ENCODE measurements at places on chromosomes 11 and 22.

DNA sequence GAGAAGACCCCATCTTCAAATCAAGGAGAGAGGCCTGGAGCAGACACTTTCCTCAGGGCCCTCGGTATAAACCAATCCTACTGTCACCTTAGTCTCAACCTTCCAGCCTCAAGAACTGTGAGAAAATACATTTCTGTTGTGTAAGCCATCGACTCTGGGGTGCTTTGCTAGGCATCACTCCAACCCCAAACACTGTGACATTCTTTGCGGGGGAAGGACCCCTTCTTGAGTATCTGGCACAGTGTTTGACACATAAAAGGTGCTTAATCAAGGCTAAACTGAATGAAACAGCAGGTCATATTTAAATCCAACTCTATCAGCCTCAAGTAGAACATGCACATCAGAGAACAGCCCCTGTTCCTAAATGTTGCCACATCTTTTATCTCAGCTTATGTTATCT is 558.1 kb downstream of the INSC start:
- no peak for DNase-seq

GRCh38 chr11:9016916-9017642 is 13.3 kb upstream of the NRIP3 start:
- DNase-seq, result no peak

DNA sequence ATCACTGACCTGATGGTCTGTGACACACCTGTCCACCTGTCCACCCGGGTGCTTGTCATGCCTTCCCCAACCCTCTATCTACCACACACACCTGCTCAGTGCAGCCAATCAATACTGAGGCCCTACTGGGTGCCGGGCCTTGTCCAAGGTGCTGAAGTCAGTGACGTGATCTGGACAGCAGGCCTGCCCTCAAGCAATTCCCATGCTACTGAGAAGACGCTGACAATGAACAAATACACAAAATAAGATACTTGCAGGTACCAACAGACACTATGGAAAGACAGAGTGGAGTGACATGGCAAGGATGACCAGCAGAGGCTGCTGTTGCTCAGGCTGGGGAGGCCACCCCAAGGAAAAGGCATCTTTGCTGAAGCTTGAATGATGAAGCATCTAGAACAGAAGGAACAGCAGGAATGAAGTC is 21.2 kb downstream of the PLAAT3 start:
- DNase-seq, result no peak

GRCh38 chr11:13278609-13279486 is 1.3 kb downstream of the BMAL1 start:
- DNase-seq, result peak; percentile 29

GRCh38 chr11:132111316-132111715 is 740.9 kb downstream of the NTM start:
- no peak for DNase-seq

GRCh38 chr11:395866-396265 is 1.9 kb downstream of the PKP3 start:
- DNase-seq, result no peak

DNA sequence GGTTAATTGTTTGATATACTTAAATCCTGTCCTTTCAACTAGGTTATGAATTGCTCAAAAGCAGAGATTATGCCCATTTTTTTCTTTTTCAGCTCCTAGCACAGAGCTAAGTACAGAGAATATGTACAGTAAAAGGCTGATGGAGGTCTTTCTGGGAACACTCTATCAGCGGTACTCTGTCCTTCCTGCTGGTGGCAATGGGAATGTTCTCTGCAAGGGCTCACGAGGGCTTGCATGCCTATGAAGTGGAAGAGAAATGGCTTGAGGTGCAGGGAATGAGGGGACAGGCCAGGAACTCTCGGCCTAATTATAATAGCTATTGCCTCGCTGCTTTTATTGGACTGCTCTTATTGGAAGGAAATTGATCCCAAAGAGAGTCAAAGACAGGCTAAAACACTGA is 83.7 kb upstream of the RAB1B start:
- DNase-seq, result no peak

DNA sequence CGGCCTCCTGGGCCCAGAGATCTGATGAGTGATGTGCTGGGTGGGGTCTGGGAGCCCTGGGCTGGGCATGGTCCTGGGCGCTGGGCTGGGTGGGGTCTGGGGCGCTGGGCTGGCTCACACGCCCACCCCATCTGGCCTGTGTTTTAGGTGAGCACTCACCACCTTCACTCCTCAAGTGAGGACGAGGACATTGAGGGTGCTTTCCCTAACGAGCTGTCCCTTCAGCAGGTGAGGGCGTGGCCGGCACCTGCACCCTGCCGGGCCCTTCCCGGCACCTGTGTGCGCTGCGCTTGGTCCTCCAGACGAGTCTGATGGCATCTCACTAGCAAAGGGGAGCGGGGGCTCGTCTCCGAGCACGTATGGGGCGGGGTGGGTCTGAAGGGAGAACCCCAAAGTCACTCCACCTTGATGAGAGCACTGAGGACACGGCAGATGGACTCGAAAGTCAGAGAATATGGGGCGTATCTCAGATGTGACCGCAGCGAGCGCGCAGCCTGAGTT is 37.9 kb downstream of the SBF1 start:
- no peak for DNase-seq

GRCh38 chr22:22888571-22889353 is 1.1 kb downstream of the IGLL5 start:
- no peak for DNase-seq

- peak; percentile 43 for DNase-seq
Measured at GRCh38 chr11:83115026-83115425, 41.9 kb upstream of the PCF11 start.

GRCh38 chr11:120137611-120138521 is at the start of gene TRIM29:
TRIM29 (minus strand) TSS chr11:120138113; CDS start chr11:120138031, 82 bp downstream.
- DNase-seq, result no peak

GRCh38 chr11:27118371-27118770 is 77.8 kb downstream of the BBOX1 start:
- no peak for DNase-seq

GRCh38 chr11:126491092-126491491 is 135.6 kb downstream of the ST3GAL4 start:
- no peak for DNase-seq

DNA sequence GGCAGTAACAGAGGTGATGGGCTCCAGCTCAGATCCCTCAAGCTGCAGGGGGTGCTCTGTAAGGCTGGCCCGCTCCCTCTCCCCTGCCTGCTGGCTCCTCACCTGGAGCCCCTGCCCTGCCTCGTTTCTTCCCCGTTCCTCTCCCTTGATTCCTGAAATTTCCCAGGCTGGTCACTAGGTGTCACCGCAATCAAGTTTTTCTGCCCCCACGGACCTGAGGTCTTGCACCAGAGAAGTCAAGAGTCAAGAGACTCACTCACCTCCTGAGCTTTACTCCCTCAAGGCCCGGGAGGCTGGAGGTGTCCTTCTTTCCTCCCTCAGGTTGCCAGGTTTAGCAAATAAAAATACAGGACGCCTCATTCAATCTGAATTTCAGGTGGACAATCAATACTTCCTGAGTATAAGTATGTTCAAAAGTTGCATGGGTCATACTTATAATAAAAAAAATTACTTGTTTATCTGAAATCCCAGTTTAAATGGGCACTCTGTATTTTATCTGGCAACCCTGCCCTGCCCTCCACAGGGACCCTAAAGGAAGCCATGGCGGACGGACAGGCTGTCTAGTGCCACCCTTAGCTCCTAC is 69.2 kb downstream of the SCUBE1 start:
- DNase-seq, result peak; percentile 74

DNA sequence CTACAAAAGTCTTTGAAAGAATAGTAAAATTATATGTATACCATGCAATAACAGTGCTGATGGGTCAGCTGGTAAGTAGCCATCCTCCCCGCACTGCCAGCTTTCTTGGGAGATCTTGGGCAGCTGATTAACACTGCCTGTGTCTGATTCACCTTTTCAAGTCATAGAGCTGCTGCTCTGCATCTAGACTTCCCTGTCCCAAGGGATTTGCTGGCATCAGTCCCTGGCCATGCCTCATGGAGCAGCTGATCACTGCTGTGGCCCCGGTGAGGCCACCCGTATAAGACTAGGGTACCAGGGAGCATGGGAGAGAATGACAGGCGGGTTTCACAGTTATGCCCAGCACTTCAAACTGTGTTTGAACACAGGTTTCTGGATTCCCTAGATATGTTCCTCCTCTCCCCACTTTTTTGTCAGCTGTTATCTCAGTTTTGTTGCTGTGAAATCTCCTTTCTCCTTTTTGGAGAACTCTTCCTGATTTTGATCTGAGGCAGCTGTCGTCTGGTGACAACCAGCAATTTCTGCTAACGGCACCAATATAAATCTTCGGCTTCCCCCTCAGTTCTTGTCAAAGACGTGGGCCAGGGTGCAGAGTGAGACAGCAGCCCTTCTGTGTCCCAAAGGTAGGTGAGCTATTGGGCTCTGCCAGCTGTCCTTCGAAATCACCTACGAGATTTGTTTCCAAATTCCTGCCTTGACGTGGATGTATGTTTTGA is 438.9 kb downstream of the NTM start:
- no peak for DNase-seq

DNA sequence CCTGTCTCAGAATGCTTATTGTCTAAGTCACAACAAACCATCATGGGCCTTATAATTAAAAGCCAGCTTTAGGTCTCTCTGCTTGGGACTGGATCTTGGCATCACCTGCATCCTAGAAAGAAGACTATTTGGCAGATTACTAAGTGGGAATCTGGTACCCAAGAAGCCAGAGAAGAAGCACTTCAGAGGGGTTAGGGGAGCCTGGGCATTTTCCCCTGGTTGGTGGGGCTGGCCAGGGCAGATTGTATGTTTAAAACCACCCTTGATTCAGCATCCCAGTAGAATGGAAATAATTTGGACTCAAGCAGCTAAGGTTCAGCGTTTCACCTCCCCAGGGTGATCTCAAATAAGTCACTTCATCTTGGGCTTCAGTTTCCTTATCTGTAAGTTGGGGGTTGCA is 193.7 kb downstream of the MIAT start:
- no peak for DNase-seq

GRCh38 chr22:44347080-44347479 is 34.3 kb upstream of the SHISAL1 start:
- no peak for DNase-seq

DNA sequence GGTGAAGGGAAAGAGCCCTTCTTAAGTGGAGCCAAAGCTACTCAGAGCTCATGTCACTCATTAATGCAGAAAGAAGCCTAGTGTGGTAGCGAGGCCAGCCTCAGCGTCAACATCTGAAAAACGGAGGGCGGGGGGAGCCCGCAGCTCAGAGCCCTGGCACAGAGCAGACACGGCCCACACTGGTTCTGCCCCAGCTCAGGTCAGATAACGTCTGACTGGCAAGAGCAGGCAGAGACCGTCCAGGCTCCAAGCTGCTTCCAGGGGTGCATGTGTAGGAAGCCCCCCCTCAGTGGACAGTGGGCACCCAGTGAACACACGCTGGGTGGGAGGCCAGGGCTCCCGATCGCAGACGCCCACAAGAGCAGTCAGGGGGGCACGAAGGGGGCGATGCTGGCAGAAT is 100.8 kb downstream of the SHANK2 start:
- no peak for DNase-seq

GRCh38 chr22:41429232-41429950 is 17.2 kb downstream of the TOB2 start:
- DNase-seq, result no peak

- DNase-seq, result no peak
Measured at GRCh38 chr11:9799886-9800285, 136.0 kb downstream of the SWAP70 start.

DNA sequence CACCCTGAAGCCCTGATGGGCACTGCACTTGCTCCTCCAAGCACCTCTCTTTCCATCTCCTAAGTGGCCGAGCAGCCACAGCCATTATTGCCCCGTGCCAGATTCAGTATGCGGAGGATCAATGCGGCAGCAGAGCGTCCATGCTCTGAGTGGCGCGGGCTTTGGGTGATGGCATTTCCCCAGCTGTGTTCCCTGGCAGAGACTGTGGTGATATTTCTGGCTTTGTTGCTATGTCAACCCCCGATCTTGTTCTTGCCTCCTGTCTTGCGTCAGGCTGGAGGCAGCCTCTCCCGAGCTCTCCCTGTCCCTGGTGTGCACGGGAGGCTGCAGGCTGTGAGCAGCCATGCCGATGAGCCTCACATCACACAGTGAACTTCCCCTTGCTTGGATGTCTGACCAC is 1018.6 kb downstream of the TBC1D22A start:
- DNase-seq, result no peak

- DNase-seq, result no peak
Measured at GRCh38 chr22:49007013-49007653, 820.5 kb downstream of the BRD1 start.

GRCh38 chr22:28497188-28497587 is 182.5 kb downstream of the TTC28 start:
- no peak for DNase-seq

GRCh38 chr22:27601195-27601594 is 200.4 kb downstream of the MN1 start:
- no peak for DNase-seq

- no peak for DNase-seq
Measured at GRCh38 chr11:77821349-77821851, 456 bp downstream of the AAMDC start.

GRCh38 chr11:120336641-120337354 is 585 bp downstream of the ARHGEF12 start:
- DNase-seq, result peak; percentile 3

DNA sequence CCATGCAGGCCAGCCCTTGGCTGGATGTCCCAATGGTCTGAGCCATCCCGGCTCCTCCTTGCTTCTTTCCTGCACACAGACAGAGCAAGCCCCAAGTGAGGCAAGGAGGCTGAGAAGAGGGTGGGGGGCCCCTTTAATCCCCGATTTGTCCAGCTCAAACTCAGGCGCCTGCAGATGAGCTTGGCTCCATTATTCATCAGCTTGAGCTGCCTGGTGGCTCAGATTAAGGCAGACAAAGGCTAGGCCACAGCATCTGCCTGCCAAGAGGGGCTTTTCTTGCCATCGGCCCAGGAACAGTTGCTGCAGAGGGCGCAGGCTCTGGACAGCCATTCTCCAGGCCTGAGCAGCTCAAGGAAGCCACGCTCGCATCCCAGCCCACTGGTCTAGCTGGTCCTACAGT is 35.4 kb downstream of the LMO1 start:
- no peak for DNase-seq

DNA sequence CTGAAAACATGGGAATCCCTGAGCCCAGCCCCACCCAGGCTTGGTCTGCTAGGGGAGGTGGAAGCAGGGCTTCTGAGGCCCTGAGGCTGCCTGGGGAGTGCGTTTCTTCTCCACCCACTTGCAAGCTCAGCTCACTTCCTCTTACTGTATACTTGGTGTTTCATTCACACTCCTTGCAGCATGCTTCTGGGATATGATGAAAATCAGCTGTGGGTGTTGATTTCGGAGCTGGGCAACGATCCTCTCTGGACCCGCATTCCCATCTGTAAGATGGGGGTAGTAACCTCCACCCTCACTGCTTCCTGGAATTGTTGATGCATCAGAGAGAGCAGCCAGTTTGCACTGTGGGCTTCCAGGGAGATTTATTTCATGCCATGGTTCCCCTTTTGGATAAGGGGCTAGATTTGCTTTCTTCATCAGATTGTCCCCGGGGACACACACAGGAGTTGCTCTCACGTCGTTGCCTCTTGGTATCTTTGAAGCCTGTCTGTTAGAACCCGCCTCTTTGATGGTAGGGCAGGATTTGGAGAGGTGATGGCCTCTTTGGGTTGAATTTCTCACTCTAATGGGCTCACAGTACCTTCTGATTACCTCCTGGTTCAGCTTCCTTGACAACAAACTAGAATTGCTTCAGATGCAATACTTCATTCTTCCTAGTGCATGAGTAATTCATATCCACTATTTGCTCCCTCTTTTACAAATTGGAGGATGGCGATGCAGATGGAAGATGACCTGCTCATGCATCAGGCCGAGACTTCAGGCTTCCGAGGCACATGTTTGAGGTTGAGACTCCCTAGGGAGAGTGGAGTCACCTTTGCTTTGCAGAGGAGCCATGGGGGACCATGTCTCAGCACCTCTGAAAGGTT is 40.4 kb downstream of the BCR start:
- no peak for DNase-seq

GRCh38 chr11:47438721-47439120 is 10.2 kb downstream of the RAPSN start:
- DNase-seq, result no peak
